ENCODE measurements at places on chromosomes 6 and 20.

DNA sequence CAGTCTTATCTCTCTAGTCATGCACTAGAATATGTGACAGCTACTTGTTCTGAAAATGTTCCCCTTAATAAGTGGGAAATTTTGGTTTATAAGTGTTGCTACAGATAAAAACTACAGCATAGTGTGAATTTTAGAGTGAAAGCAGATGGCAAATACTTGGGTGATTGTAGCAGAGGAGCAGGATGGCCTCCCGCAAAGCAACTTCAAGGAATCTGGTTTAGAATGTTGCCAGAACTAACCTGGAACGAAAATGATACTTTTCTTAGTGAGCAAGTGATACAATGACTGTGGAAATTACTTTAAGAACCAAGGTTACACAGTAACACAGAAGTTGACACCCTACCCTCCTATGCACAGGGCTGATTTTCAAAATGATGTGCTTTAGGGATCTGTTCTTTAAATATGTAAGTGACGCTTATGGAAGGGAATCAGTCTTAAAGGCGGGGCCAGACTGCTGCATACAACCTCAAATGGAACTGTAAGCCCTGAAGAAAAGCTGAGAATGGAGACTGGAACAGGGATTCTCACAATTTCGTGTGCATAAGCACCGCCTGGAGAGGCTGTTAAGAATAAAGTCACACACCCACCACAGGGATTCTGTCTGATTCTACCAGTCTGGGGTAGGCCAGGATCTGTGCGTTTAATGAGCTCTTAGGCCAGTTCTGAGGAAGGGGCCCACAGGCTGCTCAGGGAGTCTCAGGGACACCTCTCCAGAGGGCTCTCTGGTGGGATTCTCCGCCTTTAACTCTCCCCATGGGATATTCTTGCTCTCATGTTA, 97.9 kb downstream of the FYN start:
- DNase-seq, result no peak

GRCh38 chr20:10558635-10559187, 115.1 kb downstream of the JAG1 start:
- no peak for DNase-seq

DNA sequence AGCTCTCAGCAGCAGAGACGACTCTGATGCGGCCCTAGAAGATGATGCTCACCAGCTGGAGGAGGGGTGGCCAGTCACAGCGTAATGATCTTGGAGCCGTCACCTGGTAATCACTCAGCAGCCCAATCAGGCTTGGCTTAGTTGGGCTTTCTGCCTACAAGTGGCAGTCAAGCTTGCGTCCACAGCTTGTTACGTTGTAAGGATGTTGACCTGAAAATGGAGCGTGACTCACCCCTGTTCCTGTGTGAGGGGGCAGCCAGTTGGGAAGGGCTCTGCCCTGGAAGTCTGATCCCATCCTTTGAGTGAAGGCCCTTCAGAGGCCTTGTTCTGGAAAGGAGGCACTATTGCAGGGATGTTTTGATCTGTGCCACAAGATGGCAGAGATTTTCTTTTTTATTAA, 49.8 kb downstream of the SPATA2 start:
- DNase-seq, result no peak

DNA sequence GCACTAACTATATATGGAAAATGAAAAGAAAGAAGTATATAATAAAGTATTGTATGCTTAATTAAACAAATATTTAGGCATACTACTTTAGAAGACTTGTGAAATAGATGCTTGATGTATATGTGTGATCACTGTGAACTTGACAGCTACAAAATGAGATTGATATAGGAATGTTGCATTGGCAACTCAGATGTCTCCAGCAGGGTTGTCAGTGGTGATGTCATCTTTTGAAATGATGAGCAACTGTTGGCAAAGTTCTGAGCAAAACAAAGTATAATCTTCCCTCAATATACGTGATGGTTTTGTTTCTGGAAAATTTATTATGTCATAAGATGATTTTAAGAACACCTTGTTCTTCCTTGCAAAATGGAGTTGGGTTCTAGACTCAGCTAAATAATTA, 133.8 kb downstream of the ARID1B start:
- no peak for DNase-seq

DNA sequence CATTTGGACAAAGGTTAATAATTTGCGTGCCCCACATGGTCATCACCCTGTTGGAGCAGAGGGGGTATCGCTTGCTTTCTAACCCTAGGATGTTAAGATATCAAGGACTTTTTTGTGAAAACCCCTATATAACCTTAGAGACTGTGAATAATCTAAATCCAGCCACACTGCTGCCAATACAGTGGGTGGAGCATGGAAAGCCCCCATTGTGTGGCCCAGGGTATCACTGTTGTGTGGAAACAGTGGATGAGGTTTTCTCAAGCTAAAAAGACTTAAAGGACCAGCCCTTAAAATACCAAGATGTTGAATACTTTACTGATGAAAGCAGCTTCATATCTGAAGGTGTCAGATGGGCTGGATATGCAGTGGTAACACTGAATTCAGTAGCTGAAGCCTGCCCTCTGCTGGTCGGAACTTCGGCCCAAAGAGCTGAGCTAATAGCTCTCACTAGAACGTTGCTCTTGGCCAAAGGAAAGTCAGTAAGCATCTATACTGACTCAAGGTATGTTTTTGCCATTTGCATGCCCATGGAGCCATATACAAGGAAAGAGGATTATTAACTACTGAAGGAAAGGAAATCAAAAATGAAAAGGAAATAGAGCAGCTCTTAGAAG, 695.2 kb downstream of the PHF3 start:
- DNase-seq, result no peak

DNA sequence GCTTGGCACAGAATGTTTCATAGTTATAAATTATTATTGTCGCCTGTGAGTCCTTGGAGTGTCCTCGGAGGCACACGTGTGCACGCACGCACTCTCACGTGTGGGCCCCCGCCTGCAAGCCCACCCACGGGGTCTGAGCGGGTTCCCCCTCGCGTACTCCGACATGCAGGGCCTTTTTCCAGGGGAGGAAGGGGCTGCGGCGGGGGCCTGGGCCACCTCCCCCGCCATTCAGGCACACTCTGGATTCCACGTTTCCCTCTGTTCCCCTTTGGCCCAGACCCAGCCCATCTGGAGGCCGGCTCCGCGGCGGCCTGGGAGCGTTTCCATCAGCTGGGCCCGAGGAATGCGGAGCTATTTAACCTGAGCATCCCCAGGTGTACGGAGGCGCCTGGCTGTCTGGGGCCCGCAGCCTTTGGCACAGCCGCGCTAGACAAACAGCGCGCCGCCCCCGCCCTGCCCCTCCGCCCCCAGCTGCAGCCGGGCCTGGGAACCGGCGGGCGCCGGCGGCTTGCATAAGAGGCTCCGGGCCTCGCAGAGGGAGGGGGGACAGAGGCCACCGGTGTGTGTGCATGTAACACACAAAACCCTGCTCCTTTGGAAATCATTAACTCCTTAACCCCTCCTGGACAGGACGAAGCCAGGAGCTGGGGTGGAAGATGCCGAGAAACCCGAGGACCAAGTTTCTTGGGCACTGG, 3.3 kb downstream of the ID1 start:
- DNase-seq, result no peak

GRCh38 chr6:25181923-25182322, 97.3 kb upstream of the CARMIL1 start:
- DNase-seq, result no peak

GRCh38 chr6:31791324-31792089, 4.0 kb downstream of the VARS1 start:
- no peak for DNase-seq

GRCh38 chr6:169454204-169454871, 200.7 kb upstream of the THBS2 start:
- DNase-seq, result no peak

DNA sequence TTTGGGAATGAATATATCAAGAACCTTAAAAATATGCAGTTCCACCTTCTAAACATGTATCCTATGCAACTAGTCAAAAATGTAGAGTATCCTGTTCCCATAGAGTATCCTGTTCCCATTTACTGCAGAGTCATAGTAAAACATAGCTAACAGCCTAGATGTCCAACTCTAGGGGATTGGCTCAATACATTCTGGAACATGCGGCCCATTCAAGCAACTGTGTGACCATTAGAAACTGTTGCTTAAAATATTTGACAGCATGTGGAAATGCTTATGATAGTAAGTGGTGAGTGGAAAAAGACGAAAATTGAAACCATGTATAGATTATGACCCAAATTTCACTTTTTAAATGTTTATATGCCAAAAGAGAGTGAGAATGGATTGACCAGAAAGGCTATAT, 11.2 kb downstream of the FOXP4 start:
- no peak for DNase-seq

DNA sequence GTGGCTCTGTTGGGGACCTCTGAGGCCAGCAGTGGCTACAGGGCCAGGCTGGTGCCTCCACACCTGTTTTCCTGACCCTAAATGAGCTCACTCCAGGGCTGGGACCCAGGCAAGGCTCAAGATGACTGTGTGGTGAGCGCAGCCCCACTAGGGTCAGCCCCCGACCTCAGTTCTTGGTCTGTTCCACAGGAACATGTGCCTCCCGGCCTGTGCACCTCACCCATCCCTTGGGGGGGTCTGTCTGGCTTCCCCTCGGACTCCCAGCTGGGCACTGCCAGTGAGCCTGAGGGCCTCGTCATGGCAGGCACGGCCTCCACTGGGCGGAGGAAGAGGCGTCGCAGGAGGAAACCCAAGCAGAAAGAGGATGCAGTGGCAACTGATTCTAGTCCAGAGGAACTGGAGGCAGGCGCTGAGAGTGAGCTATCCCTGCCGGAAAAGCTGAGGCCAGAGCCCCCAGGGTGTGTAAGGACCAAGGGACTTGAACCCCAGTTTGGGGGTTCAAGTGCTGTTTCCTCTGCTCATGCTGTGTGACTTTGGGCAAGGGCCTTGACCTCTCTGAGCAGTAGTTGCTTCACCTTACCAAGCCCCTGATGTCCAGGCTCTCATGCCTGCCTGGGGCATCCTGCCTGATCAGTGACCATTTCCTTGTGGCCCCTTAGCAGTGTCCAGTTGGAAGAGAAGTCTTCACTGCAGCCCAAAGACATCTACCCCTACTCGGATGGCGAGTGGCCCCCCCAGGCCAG, 8.0 kb downstream of the LPIN3 start:
- DNase-seq, result no peak

- no peak for DNase-seq
Observed at GRCh38 chr20:24112360-24112759, 123.8 kb upstream of the GGTLC1 start.

DNA sequence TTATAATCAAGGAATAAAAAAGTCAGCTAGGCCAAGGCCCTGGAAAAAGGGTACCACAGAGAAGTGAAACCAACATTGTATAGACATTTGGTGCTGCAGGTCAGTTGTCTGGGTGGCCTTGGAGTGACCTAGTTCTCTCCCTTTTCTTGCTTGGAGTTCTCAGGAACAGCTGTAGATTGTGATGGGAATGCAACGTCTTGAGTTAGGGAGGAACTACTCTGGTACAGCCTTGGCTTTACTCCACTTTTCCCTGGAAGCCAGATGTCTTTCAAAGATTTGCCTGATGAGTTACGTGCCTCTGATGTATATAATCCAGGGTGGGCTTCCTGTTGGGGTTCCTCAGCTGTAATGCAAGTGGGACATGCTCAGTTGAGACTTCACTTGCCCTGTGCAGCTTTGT, 694.7 kb downstream of the HTR1B start:
- DNase-seq, result no peak

DNA sequence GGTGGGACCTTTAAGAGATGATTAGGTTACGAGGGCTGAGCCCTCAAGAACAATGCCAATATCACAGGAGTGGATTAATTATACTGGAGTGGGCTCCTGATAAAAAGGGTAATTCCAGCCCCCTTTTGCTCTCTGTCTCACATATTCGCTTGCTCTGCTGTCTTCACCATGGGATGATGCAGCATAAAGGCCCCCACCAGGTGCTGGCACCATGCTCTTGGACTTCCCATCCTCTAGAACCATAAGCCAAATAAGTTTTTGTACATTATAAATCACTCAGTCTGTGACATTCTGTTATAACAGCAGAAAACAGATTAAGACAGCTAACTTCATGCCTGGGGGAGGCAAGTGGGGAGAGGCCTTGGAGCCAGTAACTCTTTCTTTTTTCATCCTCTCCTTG, 9.8 kb upstream of the SNRPB start:
- DNase-seq, result no peak

DNA sequence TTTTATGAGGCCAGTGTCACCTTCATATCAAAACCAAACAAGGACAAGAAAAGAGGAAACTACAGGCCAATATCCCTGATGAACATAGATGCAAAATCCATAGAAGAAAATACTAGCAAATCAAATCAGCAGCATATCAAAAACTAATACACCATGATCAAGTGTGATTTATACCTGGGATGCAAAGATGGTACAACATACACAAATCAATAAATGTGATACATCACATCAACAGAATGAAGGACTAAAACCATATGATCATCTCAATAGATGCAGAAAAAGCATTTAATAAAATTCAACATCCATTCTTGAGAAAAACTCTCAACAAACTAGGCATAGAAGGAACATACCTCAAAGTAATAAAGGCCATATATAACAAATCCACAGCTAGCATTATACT, 8.1 kb upstream of the GINM1 start:
- no peak for DNase-seq

GRCh38 chr6:26576407-26576843, 20.3 kb upstream of the ABT1 start:
- DNase-seq, result no peak

DNA sequence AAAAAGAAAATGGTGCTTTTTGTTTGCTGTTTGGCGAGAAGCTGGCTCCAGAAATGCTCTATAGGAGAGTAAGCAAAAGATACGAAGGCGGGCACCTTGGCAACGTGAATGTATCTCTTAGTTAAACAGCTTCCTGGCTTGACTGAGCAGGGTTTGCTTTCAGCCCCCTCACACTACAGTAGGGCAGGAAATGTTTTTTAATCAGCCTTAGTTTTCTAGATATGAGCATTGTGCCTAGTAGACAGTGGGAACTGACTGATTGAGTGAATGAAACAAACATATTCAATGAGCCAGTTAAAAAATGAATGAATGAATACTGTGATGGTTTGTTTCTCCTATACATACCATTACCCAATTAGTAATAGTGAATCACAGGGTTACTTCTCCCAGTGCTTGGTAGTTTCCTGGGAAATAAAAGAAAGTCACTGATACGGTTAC, 19.9 kb downstream of the CAP2 start:
- DNase-seq, result no peak

DNA sequence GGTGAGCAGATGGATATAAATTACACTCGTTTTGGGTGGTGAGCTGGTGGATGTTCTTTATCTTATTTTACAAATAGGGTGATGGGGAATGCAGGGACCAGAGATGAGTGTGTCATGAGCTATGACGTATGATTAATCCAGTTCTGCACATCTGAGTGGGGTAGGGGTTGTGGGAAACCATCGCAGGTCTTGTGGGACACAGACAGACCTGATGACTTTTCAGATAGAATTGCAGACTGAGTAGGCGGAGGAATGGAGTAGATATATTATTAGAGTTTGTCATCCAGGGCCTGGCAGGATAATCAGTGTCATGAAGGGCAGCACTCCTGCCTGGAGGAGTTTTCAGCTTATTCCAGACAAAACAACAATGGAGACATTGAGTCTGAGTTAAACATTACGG, 12.9 kb upstream of the DSP start:
- DNase-seq, result no peak

DNA sequence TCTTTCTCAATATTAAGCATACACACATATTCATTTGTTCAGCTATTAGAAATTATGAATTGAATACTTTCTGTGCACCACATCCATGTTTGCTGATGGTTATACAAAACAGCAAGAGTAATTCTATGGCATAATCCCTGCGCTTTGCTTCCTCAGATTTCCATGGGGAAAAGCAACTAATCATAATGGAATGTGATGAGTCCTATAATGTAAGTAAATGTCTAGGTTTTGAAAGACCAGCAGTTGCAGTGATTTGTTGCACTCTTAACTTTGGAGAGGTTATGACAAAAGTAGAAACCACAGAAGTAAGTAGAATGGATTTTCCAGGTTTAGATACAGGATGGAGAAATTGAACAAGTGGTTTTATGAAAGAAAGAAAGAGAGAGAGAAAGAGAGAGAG, 652.1 kb downstream of the CBLN4 start:
- no peak for DNase-seq

Data from cerebellar nuclear complex (tissue), 1 donor.